Omental fat pad (tissue), 4 donors: ENCODE measurements at places on chromosomes 5 and 9. TPM values are rescaled to one million over a fixed set of nuclear protein-coding genes. Genes with fewer than 3 reads are reported as not detected.

GRCh38 chr9:80191108-80191507 lies 619.3 kb downstream of the TLE4 start:
- DNase-seq, result no peak

The PCA3 gene
- 0.84 TPM for total RNA-seq

The DHX29 gene
- total RNA-seq, result 23.0 TPM

DNA sequence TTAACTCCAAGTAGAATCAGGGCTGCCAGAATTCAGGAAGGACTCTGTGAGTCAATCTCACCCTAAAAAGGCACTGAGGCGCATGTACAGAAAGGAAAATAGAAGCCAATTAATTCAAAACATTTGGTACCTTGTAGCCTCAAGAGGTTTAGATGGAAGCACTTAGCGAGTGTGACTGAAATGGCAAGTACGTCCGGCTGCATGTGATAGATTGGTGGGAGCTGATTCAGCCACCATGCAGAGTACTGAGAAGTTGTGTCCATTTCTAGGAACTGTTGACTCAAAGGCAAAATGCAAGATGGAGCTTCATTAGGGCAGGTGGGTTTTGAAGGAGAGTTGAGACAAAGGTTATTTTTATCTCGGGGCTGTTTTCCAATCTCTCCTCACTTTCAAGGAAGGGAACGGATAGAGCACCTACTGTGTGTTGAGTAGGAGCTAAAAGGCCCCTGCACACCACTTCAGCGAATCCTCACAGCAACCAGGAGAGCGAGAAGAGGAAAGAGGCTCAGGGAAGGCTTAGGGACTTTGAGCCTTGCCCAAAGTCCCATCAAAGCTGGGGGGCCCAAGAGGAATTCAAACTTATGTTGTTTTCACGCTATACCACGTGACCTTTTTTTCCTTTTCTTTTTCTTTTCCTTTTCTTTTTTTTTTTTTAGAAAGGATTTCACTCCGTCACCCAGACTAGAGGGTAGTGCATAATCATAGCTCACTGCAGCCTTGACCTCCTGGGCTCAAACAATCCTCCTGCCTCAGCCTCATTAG lies 34.6 kb upstream of the CPEB4 start:
- no peak for DNase-seq

GRCh38 chr5:35240892-35241291 lies 10.6 kb upstream of the PRLR start:
- no peak for DNase-seq

The EPB41L4A gene
- total RNA-seq, result 17.8 TPM

GRCh38 chr5:150624334-150625163 lies 15.9 kb upstream of the SYNPO start:
- no peak for DNase-seq

- DNase-seq, result no peak
Measured at GRCh38 chr9:136762915-136763648, 1.2 kb downstream of the LCN15 start.

DNA sequence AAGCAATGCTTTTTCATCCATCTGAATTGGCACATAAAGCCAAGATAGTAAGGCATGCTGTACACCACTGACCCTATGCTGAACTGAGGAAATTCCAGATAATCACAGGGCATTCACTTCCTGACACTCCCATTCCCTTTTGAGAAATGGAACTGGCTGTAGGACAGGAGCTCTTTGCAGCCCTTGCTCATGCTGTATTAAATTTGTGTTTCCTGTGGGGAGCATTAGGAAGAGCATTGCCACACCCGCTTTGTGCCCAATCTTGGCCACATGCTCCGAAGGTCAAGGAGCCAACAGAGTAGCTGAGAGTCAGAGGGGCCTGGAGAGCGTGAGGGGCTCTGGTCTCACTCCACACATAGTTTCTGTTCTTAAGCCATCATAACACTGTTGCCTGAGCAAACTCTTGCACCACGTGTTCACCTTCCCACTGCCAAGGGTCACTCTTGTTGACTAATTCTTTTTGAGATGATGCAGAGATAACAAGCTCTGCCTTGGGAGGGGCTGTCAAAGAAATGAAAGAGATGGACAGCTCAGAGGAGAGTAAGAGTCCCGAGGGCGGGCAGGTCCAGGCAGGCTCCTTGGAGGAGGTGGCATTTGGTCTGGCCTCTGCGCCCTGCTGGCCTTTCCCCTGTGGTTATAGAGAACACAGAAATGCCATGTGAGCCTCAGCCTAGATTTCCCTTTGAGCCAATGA lies 31.7 kb upstream of the ARAP3 start:
- no peak for DNase-seq

DNA sequence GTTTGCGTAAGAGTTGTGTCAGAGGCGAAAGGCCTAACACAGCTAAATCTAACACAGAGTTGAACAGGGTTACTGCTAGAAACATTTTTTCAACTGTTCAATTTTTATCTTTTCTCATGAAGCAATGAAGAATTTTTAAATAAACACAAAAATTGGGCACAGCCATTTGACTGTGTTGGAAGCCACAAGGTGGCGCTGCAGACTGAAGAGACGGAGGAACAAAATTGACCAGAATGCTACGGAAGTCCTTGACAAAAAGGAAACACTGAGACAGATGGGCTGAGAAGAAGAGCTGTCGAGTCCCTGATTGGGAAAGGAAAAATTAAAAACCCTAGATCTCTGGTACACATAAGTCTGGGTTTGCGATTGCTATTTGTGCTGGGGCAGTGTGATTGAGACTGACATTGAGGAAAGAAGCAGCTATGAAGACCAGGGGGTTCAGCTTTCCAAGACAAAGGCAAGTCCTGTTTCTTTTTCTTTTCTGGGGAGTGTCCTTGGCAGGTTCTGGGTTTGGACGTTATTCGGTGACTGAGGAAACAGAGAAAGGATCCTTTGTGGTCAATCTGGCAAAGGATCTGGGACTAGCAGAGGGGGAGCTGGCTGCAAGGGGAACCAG lies at the start of gene PCDHB9:
TSS of gene PCDHB9 (plus strand) at position 265 of the 616 bp plus-strand sequence. CDS start at position 423, 158 bp downstream.
- no peak for DNase-seq

DNA sequence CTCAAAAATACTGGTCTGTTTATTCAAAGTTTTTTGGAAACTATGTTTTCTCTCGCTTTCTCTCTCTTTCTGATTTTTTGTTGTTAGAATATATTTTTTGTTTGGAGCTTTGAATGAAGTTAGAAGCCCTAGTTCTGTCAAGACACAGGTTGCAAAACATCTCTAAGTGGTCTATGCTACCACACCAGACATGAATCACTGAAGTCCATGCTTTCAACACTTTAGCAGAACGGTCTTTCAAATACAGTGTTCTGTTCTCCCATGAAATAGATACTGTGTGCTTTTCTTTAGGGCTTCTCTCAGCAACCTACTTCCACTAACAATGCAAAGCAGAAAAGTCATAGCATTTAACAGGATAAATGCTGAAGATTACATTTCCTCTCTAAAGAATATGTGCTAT lies 392.5 kb downstream of the TMEM167A start:
- no peak for DNase-seq

DNA sequence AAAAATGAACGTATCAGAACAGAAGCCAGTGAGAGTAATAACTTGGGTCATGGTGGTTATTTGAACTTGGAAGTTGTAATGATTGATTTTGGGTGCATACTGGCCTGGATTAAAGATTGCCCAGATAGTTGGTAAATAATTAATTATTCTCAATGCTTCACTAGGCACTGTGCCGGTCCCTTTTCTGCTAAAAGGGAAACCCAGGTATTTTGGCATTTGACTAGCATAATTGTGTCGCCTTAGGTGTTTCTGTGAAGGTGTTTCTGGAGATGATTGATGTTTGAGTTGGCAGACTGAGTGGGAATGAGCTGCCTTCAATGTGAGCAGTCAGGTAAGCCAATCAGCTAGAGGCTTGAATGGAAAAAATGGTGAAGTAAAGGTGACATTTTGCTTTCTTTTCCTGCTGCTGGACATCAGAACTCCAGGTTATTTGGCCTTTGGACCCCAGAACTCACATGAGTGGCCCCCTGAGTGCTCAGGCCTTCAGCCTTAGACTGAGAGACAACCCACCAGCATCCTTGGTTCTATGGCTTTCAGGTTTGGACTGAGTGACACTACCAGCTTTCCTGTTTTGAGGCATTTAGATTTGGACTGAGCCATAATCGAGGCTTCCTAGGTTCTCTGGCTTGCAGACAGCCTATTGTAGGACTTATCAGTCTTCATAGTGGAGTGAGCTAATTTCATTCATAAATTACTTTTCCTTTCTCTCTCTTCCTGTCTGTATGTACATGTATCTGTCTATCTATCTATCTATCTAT lies 120.7 kb upstream of the PAPPA start:
- DNase-seq, result no peak

The KIF27 gene
- total RNA-seq, result 3.2 TPM

GRCh38 chr5:167205881-167206280 lies 1085.6 kb upstream of the WWC1 start:
- DNase-seq, result no peak

The DPYSL3 gene
- 76.0 TPM for total RNA-seq

The TTC16 gene
- total RNA-seq, result not detected

- no peak for DNase-seq
Measured at GRCh38 chr9:109813829-109814228, 33.8 kb downstream of the PALM2AKAP2 start.

GRCh38 chr9:4563105-4563504 lies 72.8 kb downstream of the SLC1A1 start:
- DNase-seq, result no peak
